ENCODE measurements at places on chromosomes 3 and 15.

DNA sequence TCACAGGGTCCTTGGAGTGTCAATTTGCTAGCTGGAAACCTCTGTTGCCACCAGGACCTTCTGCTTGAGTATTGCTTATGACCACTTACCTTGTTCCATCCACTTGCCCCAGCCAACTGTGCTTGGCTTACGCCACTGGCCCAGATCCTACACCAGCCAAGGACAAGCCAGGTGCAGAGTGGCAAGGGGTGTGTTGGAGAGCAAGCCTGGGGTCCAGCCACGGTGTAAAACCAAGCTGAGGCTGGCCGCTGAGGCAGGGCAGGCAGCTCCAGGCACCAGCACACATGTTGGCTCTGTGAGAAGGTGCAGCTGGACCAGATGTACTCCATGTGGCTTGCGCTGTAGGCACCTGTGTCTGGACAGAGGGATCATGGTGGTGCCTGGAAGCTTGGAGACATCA, 248.2 kb downstream of the UNC13C start:
- no peak for DNase-seq

- no peak for DNase-seq
Measured at GRCh38 chr3:80234706-80235105, 466.9 kb upstream of the ROBO1 start.

GRCh38 chr3:56885453-56885852, 83.7 kb upstream of the ARHGEF3 start:
- DNase-seq, result no peak

- DNase-seq, result no peak
Measured at GRCh38 chr3:114698146-114699105, 404.6 kb downstream of the TIGIT start.

- DNase-seq, result peak; percentile 41
Measured at GRCh38 chr3:48157950-48158376, 30.3 kb downstream of the CDC25A start.

GRCh38 chr3:43409506-43409905, 123.2 kb downstream of the SNRK start:
- no peak for DNase-seq

GRCh38 chr3:177237206-177237605, 39.9 kb upstream of the TBL1XR1 start:
- no peak for DNase-seq

DNA sequence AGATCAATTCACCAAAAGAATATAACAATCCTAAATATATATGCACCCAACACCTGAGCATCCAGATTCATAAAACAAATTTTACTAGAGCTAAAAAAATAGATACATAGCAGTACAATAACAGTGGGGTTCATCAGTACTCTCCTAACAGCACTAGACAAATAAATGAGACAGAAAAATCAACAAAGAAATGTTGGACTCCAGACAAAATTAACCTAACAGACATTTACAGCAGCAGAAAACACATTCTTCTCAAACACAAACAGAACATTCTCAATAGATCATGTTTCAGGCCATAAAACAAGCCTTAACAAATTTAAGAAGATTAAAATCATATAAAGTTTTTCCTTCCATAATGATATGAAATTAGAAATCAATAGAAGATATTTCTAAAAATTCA, 124.8 kb upstream of the NECTIN3 start:
- no peak for DNase-seq

DNA sequence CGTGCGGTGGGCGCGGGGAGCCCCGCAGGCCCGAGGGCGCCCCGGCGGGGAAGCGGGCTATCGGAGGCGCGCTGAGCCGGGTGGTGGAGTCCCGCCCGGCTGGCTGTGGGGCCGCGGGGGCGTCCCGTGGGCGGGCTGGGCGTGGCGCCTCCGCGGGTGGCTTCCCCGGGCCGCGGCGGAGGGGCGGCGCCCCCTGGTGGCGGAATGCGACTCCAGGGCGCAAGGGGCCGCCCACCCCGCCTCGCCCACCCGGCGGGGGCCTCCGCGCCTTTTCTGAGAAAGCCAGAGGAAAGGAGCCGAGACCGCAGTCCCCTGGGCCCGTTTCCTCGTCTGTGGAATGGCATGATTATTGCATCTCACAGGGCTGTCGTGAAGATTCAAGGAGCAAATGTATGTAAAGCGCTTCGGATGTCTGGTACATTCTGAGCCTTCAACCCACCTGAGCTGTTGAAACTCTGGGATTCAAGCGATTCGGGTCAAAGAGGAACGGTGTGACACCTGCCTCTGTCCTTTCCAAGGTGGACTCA, 31.9 kb upstream of the RAB6B start:
- peak; percentile 74 for DNase-seq

- no peak for DNase-seq
Measured at GRCh38 chr15:100201376-100202280, 140.1 kb downstream of the ADAMTS17 start.

DNA sequence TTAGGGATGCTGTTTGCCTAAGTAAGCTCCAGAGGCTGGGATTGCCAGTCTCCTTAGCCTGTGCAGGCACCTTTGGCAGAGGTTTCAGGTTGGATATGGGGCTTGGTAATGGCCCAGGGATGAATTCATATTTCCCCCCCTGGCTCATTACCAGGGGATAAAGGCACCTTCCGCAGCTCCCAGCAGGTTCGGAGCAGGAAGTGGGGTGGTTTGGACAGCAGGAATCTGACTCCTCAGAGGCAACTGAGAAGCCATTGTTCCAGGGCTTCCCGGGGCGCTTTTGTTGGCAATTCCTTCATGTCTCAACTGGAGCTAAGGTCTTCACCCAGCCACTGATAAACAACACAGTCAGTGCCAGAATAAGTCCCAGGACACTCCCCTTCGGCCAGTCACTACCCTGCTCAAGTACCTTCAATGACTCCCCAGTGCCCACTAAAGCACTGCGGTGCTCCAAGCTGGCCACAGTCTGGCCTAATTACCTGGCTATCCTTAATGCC, 85.3 kb upstream of the SLC6A6 start:
- DNase-seq, result no peak

- no peak for DNase-seq
Measured at GRCh38 chr3:109098079-109098644, 19.8 kb downstream of the MORC1 start.

- DNase-seq, result no peak
Measured at GRCh38 chr3:139935016-139935865, at the start of gene CLSTN2. TSS of gene CLSTN2 (plus strand) at chr3:139935185.

- DNase-seq, result no peak
Measured at GRCh38 chr15:45414215-45414885, 36.0 kb upstream of the GATM start.

GRCh38 chr3:104612218-104612617, 754.5 kb upstream of the ALCAM start:
- no peak for DNase-seq

DNA sequence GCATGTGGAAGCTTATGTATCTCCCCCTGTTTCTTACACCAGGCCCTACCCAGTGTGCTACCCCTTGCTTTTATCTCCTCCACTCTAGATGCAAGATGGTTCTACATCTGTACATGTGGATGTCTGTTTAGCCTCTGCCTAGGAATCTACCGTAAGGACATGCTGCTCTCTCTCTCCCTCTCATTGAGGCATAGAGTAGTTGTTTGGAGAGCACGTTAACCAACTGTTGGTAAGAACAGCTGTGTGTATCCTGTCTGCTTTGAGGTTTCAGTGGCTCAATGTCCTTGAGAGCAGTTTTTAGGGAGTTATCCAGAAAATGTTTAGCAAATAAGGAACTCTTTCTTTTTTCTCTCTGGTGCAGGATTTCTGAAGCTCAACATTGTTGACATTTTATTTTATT, 152.8 kb downstream of the DNAJB8 start:
- no peak for DNase-seq

DNA sequence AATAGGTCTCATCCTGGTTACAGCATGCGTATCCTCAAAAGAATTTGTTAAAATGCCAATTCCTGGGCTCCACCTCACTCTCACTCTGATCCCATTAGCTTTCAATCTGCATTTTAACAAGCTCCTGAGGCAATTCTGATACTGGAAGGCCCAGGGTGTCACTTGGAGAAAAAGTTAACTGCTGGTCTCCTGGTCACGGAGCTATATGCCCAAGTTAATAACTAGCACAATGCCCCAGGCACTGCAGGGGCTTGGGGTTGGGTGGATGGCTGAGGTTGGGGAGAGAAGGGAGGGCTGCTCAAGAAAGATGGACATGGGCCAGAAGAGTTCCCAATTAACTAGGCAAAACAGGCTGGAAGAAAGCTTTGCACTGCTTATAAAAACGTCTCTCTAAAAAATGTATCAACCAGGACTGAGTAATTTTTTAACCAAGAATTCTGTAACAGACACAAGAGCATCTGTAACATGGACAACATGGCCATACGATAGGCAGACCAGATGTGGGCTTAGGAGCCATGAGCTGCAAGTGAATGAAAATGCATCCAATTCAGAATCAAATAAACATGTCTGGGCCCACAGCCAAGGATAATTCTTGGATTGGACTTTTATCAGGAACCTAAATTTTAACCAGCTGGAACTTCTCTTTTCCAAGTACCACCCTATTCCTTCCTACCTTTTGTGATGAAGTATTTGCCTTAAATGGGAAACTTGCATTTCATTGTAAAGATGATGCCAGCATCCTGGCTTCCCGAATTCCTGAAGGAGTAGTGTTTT, 4.2 kb downstream of the IL17RD start:
- DNase-seq, result no peak

GRCh38 chr3:151491525-151491924, 30.7 kb upstream of the IGSF10 start:
- no peak for DNase-seq

GRCh38 chr3:94414418-94414817, 351.6 kb downstream of the NSUN3 start:
- no peak for DNase-seq

- no peak for DNase-seq
Measured at GRCh38 chr3:125043599-125044151, 12.1 kb downstream of the HEG1 start.

GRCh38 chr15:85504749-85505676, 124.6 kb downstream of the AKAP13 start:
- peak; percentile 27 for DNase-seq

- no peak for DNase-seq
Measured at GRCh38 chr3:26960382-26960781, 337.8 kb downstream of the LRRC3B start.

GRCh38 chr3:58986654-58987053, 63.2 kb downstream of the CFAP20DC start:
- no peak for DNase-seq

DNA sequence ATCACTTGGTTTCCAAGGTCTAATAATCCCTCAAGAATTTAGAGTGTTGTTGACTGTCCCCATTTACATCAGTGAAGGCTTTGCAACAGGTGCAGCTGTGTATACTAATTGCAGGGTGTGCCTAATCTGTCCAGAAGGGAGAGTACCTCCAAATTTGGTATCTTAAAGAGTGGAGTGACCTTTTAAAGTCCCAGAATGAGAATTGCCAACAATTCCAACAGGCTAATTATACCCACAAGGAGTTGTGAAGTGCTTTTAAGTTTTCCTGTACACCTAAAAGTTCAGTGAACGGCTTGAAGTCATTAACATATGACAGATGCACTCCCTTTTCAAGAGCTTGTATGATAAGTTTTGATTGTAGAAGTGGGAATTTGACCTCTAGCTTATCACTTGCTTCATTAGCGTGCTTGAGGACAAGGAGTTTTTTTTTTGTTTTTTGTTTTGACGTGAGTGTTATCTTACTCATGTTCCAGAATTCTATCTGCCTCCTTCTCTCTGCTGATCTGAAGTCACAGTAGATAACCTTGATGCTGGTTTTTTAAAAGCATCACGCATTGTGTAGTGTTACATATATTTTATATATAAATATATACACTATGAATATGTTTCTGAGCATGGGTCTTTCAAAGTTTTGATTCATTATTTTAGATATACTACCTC, 26.3 kb downstream of the CDIN1 start:
- no peak for DNase-seq
